Muscle of back (tissue), 13 donors: ENCODE measurements at places on chromosomes 2 and 18.

GRCh38 chr18:24319757-24320156 lies 77.9 kb downstream of the OSBPL1A start:
- no peak for DNase-seq

GRCh38 chr2:169709331-169709730 lies 15.1 kb downstream of the PHOSPHO2 start:
- no peak for DNase-seq

DNA sequence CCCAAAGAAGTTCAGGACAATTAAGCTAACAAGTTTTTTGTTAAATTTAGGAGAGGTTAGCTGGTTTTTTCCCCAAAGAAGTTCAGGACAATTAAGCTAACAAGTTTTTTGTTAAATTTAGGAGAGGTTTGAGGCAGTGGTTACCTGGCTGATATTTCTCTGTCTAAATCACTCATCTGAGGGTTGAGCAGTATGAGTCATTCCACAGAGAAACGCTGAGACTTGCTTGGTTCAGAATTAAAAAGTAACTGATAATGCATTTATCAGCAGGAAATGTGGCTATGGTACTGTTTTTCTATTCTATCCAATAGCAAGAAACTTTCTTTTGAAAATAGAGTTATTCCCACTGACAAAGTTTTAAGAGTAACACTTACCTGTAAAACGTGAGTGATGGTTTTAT lies 22.8 kb upstream of the KIDINS220 start:
- DNase-seq = no peak

DNA sequence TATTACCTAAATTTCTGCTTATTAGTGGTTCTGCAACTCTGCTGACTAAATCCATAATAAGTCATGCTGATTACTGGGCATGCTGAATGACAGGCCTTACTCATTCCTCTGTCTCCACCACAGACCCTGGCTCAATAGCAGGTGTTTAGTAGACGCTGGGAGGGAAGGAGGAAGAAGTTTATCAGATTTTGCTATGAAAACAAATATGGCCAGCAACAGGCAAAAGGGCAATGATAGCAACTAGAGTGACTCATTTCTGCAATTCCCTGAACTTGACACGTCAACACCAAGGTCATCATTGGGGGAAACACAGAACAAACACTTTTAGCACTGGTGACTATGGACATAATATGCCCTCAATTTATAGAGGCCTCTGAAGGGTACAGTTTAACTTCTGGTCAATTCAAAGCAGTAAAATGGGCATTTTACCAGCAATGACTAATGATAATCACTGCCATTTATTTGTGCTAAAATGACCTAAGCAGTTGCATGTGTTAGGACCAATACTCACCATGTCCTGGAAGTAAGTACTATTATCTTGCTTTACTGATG lies 35.2 kb downstream of the TMEM163 start:
- DNase-seq = no peak

DNA sequence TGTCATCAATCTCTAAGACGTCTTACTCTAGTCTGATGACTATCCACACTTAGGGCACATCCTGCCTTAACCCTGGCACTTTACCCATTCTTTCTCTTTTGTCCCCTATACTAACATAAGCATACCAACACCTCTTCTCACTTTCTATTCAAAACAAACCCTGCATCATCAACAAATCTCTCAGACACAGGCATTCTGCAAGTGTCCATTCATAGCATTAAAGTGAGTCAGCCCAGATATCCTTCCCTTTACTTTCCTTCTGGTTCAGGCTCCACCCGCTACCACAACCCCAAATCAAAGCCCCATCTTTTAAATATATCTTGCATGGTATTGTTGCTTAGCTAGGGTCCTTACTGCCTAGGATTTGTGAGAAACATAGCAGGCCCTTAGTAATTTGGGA lies 3.8 kb downstream of the GRB14 start:
- no peak for DNase-seq

- DNase-seq = no peak
Measured at GRCh38 chr2:15116830-15117229, 444.3 kb downstream of the NBAS start.

- DNase-seq = no peak
Measured at GRCh38 chr18:55088000-55088401, 128.7 kb upstream of the CCDC68 start.

- DNase-seq = no peak
Measured at GRCh38 chr18:68418881-68419280, 296.0 kb downstream of the TMX3 start.

- DNase-seq = no peak
Measured at GRCh38 chr2:208280933-208281332, 14.9 kb downstream of the PIKFYVE start.

DNA sequence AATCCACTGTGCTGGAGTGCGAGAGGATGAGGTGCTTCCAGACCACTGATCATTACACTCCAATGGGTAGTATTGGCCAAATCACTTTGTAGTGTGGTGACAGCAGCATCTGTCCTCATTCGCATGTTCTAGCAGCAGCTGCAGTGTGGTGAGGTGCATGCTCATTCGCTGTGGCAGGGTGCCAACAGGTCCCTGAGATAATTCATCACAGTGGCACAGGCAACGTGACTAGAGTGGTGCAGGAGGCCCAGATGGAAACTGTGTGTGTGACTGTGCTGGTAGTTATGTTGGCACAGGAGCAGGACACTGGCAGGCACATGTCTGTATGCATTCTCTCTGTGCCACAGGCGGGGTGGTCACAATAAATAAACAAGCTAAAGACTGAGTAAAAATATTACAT lies 329.5 kb upstream of the SYT4 start:
- DNase-seq = no peak

GRCh38 chr2:49162151-49162550 lies 7.8 kb upstream of the FSHR start:
- no peak for DNase-seq

- no peak for DNase-seq
Measured at GRCh38 chr2:226497146-226497909, 302.3 kb downstream of the IRS1 start.

- no peak for DNase-seq
Measured at GRCh38 chr2:212532585-212532984, 6.0 kb downstream of the ERBB4 start.

GRCh38 chr2:46878886-46879285 lies 36.7 kb downstream of the MCFD2 start:
- peak; percentile 41 for DNase-seq

DNA sequence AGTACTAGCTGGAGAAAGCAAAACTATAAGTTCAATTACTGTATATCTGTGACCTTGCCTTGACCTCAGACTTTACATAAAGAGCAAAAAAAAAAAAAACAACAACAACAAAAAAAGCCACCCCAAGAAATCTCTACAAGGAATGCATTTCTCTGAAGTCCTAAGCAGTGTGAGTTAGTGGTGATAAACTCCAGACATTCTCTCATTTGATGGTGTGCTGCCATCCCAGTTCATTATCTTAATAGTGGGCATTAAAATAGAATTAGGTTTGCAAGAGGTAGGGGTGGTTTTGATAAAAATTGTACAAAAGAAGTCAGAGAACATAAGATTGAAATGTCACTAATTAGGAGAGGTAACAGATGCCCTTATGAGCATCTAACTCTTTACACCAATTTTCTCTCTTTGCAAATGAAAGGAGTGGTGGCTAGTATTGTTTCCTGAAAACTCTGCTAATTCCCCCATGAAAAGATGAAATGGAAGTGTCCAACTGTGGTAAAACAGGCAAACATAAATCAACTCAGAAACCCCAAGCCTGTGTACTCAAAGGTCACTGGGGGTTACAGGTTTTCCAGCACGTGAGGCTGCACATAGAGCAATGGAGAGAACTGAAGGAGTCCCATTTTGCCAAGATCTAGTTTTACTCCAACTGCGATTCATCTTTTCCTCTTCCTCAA lies 131.9 kb downstream of the MEIS1 start:
- no peak for DNase-seq

DNA sequence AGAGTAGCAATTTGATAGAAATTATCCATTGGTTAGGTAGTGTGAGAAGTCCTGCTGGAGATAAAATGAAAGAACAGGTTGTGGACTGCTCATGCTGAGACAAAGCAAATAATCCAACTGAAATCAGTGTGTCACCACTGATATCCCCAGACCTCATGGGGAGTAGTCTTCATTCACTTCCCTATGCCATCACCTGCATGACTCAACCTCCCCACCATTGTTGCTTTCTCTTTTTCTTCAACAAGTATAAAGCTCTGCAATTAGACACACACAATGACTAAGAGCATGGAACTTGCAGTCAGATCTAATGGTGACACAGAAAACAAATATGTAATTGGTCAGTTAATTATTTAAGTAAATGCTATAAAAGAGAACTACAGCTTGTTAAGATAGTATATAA lies 475.3 kb downstream of the RIT2 start:
- DNase-seq = no peak

DNA sequence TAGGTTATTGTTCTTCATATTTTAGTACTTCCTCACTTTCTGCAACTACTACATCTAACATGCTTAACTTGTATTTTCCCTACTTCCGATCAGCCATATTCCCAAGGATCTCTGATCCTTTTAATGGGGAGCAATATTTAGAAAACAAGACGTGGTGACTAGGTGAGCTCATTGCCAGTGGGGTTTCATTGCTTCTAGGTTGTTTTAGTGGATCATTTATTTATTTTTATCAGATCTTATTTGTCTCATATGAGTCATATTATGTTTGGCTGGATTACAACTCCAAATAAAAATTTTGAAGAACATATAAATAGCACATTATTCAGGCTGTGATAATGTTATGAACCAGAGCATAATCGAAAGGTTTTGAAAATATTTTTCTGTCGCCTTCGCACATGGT lies 480.9 kb upstream of the TMEFF2 start:
- no peak for DNase-seq

DNA sequence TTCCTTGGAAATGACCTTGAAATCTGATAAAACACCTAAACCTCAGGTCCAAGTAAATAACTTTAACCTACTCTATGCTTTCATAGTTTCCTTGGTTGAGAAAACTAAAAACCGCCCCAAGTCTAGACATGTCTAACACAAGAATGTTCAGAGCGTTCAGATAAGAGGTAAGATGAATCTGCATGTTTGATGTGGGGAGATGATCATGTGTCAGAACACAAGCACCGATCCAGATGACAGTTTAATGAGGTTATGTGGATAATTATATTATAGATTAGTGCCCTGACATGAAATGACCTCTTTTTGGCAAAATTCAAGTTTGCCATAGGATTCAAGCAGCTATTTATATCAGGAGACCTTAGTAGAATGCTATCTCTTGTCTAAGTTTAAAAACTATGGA lies 729.8 kb upstream of the SOX11 start:
- DNase-seq = no peak

GRCh38 chr2:80591233-80591632 lies 286.7 kb upstream of the LRRTM1 start:
- no peak for DNase-seq

DNA sequence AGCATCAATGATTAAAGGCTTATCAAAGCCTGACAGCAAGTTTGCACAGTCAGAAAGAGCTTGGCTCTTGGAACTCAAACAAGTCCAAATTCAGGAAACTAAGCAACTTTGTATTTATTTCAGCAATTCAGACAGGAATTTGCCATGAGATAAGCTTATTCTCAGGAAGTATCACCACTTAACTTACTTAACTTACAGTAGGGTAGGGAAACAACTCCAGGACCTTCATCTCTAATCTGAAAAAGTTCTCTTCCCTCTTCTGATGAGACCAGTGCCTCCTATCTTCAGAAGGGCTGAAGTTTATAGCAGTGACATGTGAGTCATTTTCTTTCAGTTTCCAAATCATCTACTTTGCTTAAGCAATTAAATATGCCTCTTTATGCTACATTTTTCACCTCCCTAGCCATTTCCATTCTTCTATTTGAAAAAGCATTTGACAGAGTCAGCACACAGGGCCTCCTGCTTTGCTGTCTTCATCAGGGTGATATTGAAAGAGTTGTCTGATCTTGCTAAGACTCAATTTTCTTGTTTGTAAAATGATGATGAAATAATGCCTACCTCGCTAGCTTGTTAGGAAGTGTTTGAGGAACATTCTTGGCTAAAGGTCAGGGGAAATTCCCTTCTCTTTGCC lies 389.5 kb downstream of the RND3 start:
- DNase-seq = no peak

DNA sequence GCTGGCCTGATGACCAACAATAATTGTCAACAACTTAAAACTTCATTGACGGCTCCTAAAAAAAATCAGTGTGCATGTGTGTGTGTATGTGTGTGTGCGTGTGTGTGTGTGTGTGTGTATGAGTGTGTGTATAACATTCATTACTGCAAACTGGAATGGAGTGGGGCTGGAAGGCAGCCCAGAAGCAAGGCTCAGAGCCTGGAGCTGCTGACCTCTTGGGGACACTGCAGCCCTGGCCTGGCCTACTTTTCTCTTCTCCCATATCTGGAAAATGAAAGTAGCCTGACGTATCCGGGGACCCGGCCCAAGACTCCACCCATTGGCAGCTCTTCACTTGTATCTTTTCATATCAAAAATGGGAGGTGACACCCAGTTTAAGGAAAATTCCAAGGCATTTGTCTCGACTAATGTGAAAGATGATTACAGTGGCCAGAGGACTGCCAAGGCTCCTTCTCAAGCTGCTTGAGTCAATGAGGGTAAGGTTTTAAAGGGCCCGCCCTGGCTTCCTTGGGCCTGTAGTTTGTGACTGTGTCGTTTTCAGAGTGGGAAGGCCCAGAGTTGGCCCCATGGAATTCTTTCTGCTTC lies 72.4 kb upstream of the IL1R1 start:
- DNase-seq = peak; percentile 95

DNA sequence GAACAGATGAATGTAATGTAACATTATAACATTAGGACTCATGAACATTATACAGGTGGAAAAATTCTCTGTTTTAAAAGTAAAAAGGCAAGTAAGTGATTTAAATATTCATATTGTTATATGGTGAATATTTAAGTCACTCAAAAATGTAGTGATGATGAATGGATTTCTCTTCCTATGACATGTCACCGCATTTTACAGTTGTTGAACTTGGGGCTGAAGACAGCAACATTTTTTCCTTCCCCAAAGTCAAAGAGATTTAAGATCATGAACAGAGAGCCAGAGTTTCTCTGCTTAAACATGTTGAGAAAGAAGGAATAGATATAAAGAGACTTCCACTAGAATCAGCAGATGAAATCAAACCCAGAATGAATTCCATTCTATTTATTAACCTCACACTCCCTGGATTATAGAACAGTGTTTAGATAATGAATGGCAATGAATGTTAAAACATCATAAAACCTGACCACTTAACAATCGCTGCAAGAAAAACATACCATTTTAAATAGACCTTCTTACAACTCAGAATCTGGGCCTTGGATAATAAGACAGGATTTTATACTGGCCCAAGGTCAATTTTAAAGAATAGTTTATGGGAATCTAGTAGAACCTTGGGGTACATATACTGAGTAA lies 163.6 kb upstream of the SIX2 start:
- DNase-seq = no peak

GRCh38 chr18:68676913-68677312 lies 38.0 kb downstream of the TMX3 start:
- DNase-seq = no peak

- no peak for DNase-seq
Measured at GRCh38 chr18:11425211-11425610, 184.2 kb upstream of the SLC35G4 start.
